AG08395 (cell line): ENCODE measurements at places on chromosomes 2 and 18.
A peak's percentile ranks its signal among the peaks of the same experiment; 100 is the strongest.

- no peak for DNase-seq
These were observed 15.7 kb downstream of the ZNF407 start for GRCh38 chr18:74613381-74613780.

GRCh38 chr18:52462853-52463252 is 122.9 kb downstream of the DCC start:
- no peak for DNase-seq

GRCh38 chr2:1990151-1990589 is 245.9 kb upstream of the PXDN start:
- DNase-seq = no peak

- no peak for DNase-seq
These were observed 10.0 kb downstream of the KCNH7 start for GRCh38 chr2:162828545-162828944.

GRCh38 chr2:64019083-64019974 is at the start of gene VPS54:
VPS54 (minus strand) TSS chr2:64019428; CDS start chr2:63983999, 35,429 bp downstream.
- DNase-seq = peak; percentile 69

- DNase-seq = no peak
These were observed 31.8 kb downstream of the SP100 start for GRCh38 chr2:230447455-230448451.
